ENCODE measurements at places on chromosomes 7 and 10.

- DNase-seq: no peak
Measured at GRCh38 chr7:105289704-105290103, 99.0 kb downstream of the SRPK2 start.

GRCh38 chr7:148670374-148670773, 28.3 kb upstream of the CUL1 start:
- no peak for DNase-seq

DNA sequence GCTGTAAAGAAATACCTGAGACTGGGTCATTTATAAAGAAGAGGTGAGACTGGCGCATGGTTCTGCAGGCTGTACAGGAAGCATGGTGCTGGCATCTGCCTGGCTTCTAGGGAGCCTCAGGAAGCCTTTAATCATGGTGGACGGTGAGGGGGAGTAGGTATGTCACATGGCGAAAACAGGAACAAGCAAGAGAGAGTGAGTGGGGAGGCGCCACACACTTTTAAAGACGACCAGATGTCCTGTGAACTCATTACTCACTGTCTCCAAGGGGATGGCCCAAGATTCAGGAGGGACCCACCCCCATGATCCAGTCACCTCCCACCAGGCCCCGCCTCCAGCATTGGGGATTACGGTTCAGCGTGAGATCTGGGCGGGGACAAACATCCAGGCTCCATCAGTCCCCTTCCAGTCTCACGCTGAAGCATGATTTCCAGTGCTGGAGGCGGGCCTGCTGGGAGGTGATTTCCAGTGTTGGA, 3.2 kb downstream of the ZNF316 start:
- DNase-seq: no peak

- no peak for DNase-seq
Measured at GRCh38 chr10:74924251-74924963, 98.0 kb downstream of the KAT6B start.
